ENCODE measurements at places on chromosomes 7 and 10.

DNA sequence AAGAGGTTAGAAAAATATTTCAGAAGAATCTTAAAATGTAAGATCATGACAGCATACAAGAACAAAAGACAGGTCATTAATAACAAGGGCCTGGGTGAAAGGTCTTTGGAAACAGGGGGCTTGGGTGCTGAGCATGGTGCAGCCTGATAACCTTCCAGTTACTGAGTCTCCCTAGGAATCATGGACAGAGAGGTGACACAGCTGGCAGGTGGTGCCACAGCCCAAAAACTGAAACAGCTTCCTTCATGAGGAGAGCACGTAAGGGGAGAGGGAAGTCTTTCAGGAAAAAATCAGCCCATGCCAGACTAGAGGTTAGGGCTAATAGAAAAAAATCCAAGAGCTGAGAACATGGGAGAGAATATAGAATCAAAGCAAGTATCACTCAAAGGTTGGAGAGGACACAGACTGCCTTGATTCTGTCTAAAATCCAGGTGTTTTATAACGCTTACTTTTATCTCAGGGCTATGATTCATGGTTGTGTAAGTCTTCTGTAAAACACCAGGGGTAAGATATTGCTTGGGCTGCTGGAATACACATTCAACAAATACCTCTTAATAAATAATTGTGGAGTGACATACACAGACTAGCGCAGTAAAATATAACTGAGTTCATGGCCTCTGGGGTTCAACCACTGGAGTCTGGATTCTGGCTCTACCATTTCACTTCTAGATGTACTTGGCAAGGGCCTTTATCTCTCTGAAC, 88.1 kb downstream of the SEMA3C start:
- DNase-seq: no peak

DNA sequence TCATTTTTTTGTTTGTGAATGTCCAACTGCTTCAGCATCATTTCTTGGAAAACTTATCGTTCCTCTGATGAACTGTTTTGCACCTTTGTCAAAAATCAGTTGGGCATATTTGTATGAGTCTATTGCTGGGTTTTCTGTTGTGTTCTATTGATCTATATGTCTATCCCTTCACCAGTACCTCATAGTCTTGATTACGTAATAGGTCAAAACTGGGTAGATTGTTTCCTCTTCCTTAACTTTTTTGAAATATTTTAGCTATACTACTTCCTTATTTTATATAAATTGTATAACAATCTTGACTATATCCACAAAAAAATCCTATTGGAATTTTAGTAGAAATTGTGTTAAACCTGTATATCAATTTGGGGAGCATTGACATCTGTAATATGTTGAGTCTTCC, 104.1 kb upstream of the PALS2 start:
- DNase-seq: no peak

- no peak for DNase-seq
Measured at GRCh38 chr7:125445836-125446235, 516.2 kb upstream of the POT1 start.

DNA sequence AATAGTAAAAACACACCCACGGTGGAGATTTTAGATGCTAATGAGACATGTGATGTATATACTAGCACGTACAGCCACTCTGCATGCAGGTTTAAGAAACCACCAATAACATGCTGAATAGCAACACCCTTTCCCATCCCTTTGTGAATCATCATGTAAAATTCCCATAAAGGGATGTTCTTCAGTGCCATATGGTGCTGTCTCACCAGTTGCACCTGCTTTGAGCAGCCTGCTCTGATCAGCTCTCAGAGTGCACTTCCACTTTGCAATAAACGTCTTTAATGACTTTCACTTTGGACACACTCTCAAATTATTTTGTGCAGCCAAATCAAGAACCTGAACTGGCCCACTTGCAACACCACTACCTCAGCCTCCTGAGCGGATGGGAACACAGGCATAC, 615.0 kb downstream of the ANKRD7 start:
- DNase-seq: no peak

- no peak for DNase-seq
Measured at GRCh38 chr7:9407816-9408215, 974.4 kb downstream of the NXPH1 start.

GRCh38 chr7:29170781-29171180, 23.8 kb upstream of the CHN2 start:
- DNase-seq: no peak

- DNase-seq: no peak
Measured at GRCh38 chr7:66426996-66427395, 201.7 kb upstream of the KCTD7 start.

- no peak for DNase-seq
Measured at GRCh38 chr7:43302773-43303460, 190.5 kb downstream of the HECW1 start.

GRCh38 chr7:25261545-25262140, 33.4 kb upstream of the NPVF start:
- no peak for DNase-seq

- DNase-seq: no peak
Measured at GRCh38 chr10:17272648-17273047, 44.6 kb downstream of the VIM start.

DNA sequence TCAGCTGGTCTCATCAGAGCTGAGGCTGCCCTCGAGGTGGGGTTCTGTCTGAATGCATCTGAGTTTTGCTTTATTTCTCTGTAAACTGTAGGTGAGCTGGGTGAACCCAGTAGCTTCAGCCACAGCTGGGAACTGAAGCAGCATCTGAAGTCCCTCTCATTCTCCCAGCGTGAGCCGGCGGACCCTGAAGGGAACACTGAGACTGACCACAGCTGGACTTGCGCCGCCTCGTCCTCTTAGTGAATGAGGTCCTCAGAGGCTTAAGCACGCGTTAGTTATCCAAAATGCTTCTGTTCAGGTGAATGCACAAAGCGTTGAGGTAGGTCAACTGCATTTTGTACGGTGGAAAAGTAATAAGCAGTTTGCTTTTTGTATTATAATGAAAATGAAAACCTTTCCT, 76.6 kb downstream of the AMZ1 start:
- DNase-seq: no peak

GRCh38 chr7:108014747-108015682, 12.1 kb upstream of the LAMB1 start:
- DNase-seq: no peak

DNA sequence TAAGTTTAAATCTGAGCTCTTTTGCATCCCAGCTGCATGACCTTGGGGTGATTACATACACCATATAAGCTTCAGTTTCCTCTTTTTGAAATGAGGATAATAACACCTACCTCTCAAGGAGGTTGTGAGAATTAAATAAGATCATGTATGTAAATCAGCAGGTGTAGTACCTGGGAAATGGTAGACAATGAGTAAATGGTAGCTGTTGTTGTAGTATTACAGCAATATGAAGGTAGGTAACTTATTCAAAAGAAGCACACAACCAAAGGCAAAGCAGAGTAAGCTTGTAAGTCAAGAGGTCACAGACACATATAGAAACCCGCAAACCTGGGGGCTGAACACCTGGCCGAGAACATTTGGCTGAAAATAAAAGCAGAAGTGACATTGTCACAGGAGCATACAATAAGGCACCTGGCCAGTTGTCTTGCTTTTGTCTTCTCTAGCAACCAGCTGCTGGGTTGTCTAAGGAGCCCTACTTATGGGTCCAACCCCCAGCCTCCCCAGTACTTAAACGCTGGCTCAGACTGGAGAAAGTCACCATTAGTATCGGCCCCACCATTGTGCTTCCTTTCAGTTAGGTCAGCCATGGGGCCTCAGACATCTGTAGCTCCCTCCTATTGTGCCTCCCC, 203.6 kb upstream of the MKLN1 start:
- no peak for DNase-seq

GRCh38 chr7:142414135-142414534, 156.3 kb upstream of the PRSS58 start:
- DNase-seq: no peak

DNA sequence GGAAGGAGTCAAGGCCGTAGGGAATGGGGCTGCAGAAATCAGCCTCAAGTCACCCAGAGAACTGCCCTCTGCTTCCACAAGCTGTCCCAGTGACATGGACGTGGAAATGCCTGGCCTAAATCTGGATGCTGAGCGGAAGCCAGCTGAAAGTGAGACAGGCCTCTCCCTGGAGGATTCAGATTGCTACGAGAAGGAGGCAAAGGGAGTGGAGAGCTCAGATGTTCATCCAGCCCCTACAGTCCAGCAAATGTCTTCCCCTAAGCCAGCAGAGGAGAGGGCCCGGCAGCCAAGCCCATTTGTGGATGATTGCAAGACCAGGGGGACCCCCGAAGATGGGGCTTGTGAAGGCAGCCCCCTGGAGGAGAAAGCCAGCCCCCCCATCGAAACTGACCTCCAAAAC, 50.2 kb upstream of the PDCD4 start:
- no peak for DNase-seq

GRCh38 chr10:132841615-132841975, 55.6 kb upstream of the NKX6-2 start:
- DNase-seq: no peak

DNA sequence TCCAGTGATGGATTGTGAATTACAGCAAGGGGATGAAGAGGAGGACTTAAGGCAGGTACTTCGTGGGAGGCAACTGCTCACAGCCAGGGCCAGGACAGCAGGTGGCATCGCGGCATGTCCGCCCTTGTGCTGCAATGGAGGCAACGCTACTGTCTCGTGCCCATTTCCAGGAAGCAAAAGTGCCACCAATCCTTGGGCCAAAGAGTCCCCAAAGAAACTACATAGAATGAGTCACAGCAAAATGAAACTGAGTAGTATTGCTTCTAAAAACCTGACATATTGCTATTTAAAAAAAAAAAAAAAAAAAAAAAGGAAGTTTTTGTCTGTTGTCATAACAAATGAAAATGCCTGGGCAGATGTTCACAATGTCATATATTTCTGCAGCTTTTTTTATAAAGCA, 46.6 kb downstream of the RSU1 start:
- no peak for DNase-seq

All from stimulated activated CD8-positive, alpha-beta memory T cell treated with anti-CD3 and anti-CD28 coated beads, Interleukin-7, amount 100 ng/mL, for 1 hour (primary cell).